ENCODE measurements at places on chromosomes 2 and 18. TPM values are rescaled to one million over a fixed set of nuclear protein-coding genes. Genes with fewer than 3 reads are reported as not detected.

The GAL3ST2 gene
- total RNA-seq: 0.86 TPM

The MEP1B gene
- 0.18 TPM for total RNA-seq

The UGT1A7 gene
- total RNA-seq: not detected

The IL36RN gene
- 0.84 TPM for total RNA-seq

The PPP1R1C gene
- 5.8 TPM for total RNA-seq

The CELF4 gene
- 2.3 TPM for total RNA-seq

The ABCB6 gene
- 28.1 TPM for total RNA-seq

The LOXL3 gene
- total RNA-seq: 21.9 TPM
